ENCODE measurements at places on chromosomes 1 and 21. TPM values are rescaled to one million over a fixed set of nuclear protein-coding genes. Genes with fewer than 3 reads are reported as not detected.

Gene PLEKHN1
- 0.47 TPM for polyA plus RNA-seq

Gene UBXN10
- 5.5 TPM for polyA plus RNA-seq

Gene LCE1E
- polyA plus RNA-seq = not detected

Gene TRAF3IP3
- polyA plus RNA-seq = 1.2 TPM

Gene GPR37L1
- polyA plus RNA-seq = 0.06 TPM

Gene CLEC20A
- polyA plus RNA-seq = 0.36 TPM

Gene NBPF4
- not detected for polyA plus RNA-seq

Gene TSPEAR
- polyA plus RNA-seq = 0.82 TPM

Gene ELF3
- 40.7 TPM for polyA plus RNA-seq

Gene DARS2
- polyA plus RNA-seq = 24.5 TPM

Gene COL9A2
- 28.5 TPM for polyA plus RNA-seq

Gene BARHL2
- polyA plus RNA-seq = not detected

Gene RBBP4
- polyA plus RNA-seq = 290 TPM

Gene IL22RA1
- polyA plus RNA-seq = 5.1 TPM

Gene SELE
- polyA plus RNA-seq = 0.36 TPM

Gene PIGR
- polyA plus RNA-seq = 1.6 TPM

Gene NBPF20
- 1.7 TPM for polyA plus RNA-seq

Gene CSMD2
- 1.0 TPM for polyA plus RNA-seq

Gene BRDT
- polyA plus RNA-seq = not detected

Gene RHEX
- polyA plus RNA-seq = 2.9 TPM

Gene SPRR1A
- polyA plus RNA-seq = not detected

Gene TIAM1
- polyA plus RNA-seq = 13.5 TPM

Gene EXOC8
- 12.3 TPM for polyA plus RNA-seq

Gene KCNE2
- polyA plus RNA-seq = 0.92 TPM

Gene SLAMF9
- not detected for polyA plus RNA-seq

Gene CBR1
- polyA plus RNA-seq = 67.9 TPM

Gene URB1
- 12.4 TPM for polyA plus RNA-seq

Gene KRTAP20-2
- polyA plus RNA-seq = not detected

Gene RNF186
- polyA plus RNA-seq = not detected

Gene SPRR2F
- not detected for polyA plus RNA-seq

Gene TTC22
- 6.3 TPM for polyA plus RNA-seq

Gene PALMD
- 2.0 TPM for polyA plus RNA-seq

Gene TPTE
- polyA plus RNA-seq = not detected

Gene FABP3
- polyA plus RNA-seq = 84.6 TPM

Data from renal cortex interstitium (tissue), 15 donors.